Spleen (tissue), 13 donors: ENCODE measurements at places on chromosomes 6 and 20. TPM values are rescaled to one million over a fixed set of nuclear protein-coding genes. Genes with fewer than 3 reads are reported as not detected.

ANGPT4 gene
- not detected for total RNA-seq

UBD gene
- total RNA-seq, result 10.8 TPM

SLC17A9 gene
- total RNA-seq, result 36.0 TPM

OR12D3 gene
- total RNA-seq, result not detected

OR2H1 gene
- not detected for total RNA-seq

FANCE gene
- total RNA-seq, result 4.1 TPM

FKBP5 gene
- total RNA-seq, result 241 TPM

FOXF2 gene
- total RNA-seq, result not detected

TRIM10 gene
- total RNA-seq, result 1.6 TPM

KHDC1L gene
- total RNA-seq, result not detected

NAA20 gene
- total RNA-seq, result 24.5 TPM

FAXC gene
- total RNA-seq, result 0.21 TPM

SIRPB1 gene
- total RNA-seq, result 15.0 TPM

RPS6KA2 gene
- total RNA-seq, result 123 TPM

TFEB gene
- 78.3 TPM for total RNA-seq

NMBR gene
- not detected for total RNA-seq

TRIM31 gene
- total RNA-seq, result not detected

RPS18 gene
- total RNA-seq, result 2,449 TPM

ANKRD66 gene
- not detected for total RNA-seq
